Sciatic nerve (tissue), 2 donors: ENCODE measurements at places on chromosomes 7 and 10.

DNA sequence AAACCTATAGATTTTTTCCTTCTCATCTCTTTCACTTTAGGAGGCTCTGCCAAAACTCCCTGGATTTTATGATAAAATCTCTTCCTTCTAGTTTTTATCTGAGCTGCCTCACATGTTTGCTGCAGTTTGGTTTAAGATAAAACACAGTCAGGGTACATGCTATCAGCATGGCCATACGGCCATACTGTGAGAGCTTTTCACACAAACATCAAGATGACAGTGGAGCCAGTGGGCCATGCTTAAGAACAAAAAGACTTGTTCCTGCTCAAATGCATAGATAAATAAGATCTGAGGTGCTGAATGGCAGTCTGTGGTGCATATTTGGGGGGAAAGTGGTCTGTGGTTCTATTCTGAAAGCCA, 91.0 kb downstream of the ELMO1 start:
- no peak for DNase-seq

GRCh38 chr10:133196936-133197758, 32.9 kb upstream of the UTF1 start:
- DNase-seq = no peak

- DNase-seq = no peak
Measured at GRCh38 chr7:51233374-51233773, 83.2 kb downstream of the COBL start.

GRCh38 chr10:11638055-11638698, 26.7 kb upstream of the USP6NL start:
- DNase-seq = no peak

- no peak for DNase-seq
Measured at GRCh38 chr7:45865594-45866410, 7.1 kb downstream of the CCDC201 start.

DNA sequence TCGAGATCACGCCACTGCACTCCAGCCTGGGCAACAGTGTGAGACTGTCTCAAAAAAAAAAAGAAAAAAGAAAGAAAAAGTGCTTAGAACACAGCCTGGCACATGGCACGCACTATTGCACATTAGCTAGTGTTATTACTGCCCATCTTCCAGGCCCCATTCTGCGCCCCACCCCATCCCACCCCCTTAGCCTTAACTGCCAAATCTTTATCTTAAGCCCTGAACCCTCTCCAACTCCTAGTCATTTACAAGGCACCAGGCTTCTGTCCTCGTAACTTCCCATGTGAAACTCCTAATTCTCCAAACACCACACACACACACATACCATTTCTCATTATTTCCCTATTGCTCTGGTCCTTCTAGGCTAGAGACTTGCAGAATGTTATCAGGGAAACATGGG, 4.8 kb downstream of the FRAT2 start:
- no peak for DNase-seq

GRCh38 chr7:68980011-68980410, 618.3 kb upstream of the AUTS2 start:
- DNase-seq = no peak

DNA sequence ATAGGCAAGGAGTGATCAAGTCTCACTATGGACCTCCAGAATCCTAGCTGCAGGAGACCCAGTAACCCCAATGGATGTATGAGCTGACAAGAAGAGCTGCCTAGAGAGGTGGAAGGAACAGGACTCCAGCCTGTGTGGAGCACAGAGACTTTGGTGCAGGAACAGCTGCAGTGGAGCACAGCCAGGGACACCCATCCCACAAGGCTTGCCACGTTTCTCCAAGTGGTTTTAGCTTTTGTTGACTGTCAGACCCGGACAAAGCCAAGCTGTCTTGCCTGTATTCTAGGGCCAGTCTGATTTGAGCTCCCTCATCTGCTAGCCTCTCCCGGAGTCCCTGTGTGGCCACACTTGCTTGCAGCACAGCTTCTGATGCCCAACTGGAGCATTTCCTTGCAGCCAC, 224.7 kb downstream of the CHRM2 start:
- DNase-seq = no peak

GRCh38 chr10:114486938-114487814, 82.9 kb upstream of the AFAP1L2 start:
- DNase-seq = no peak

DNA sequence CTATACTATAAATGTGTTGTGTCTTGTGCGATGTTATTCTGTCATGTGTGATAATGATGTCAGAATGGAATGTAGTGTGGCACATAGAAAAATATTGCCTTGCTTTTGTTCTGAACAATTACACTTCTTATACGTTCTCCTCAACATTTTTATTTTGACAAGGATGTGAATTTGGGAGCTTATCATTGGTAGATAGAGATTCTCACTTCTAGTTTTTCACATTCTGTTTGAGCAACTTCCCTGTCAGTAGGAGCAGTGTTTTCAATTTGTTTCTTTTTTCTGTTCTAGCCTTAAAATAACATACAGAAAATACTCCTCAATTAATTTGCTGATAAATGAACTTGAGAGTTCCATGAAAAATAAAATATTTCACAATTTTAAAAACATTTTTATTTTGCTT, 17.6 kb downstream of the SUN3 start:
- no peak for DNase-seq

DNA sequence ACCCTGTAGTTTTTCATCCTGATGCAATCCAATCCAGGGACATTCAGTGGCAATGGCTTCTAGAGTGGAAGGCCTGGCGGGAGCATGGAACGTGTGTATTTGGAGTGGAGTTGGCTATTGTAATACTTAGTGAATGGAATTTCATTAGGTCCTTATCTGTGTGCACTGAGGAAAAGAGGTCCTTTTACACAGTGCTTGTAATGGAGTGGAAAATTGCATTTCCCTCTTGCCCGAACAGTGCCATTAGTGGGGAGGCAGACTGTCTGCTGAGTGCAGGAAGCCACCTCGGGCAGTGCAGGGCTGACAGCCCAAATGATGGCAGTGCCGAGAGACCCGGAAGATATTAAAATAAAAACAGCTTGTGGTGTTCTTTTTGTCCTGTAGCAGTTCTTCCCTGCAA, 786.6 kb downstream of the LRMDA start:
- DNase-seq = no peak

DNA sequence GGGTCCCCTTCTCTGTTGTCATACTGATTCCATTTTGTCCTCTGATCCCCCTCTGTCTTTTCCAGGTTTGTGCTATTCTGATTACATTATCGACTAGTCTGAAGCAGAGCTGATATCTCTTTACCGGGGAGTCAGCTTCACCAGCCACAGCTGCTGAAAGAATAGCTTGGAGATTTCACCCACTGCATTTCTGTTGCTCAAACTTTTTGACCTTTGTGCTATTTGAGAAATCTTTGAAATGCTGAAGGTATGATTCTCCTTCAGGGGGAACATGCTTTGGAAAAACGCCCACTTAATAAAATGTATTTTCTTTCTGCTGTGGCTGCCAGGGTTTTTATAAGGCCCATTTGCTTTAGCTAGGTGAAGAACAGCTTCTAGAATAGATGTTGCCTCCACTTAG, 197.8 kb upstream of the TCF7L2 start:
- DNase-seq = no peak

DNA sequence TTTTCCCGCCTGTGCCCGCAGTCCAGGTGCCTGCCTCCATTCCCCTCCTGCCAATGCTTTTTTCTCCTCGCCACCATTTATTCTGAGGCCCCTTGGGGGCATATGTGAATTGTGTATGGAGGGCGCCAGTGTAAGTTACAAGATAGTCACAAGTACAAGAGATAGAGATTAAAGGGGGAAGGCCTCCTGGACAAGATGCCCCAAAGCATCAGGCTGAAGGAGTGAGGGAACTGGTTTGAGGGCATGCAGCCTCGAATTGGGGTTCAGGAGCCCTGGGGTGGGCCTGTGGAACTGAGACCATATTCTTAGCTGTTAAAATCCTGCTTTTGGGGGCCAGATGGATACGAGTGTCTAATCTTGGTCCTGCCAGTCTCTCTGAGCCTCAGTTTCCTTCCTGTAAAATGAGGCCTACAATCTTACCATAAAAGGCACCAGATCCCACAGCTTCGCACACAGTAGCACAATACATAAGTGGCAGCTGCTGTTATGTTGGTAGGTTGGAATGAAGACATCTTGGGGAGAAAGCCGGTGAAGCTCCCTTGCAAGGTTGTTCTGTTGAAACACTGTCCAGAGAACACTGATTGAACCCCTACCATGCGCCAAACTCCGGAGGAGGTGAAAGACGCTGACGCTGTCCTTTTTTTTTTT, 545 bp upstream of the COMTD1 start:
- no peak for DNase-seq
